Smooth muscle cell of trachea (primary cell): ENCODE measurements at places on chromosomes 4 and X. TPM values are rescaled to one million over a fixed set of nuclear protein-coding genes. Genes with fewer than 3 reads are reported as not detected.

The CTAG1B gene
- not detected in 2 replicates for total RNA-seq

The BST1 gene
- 6.6 and 13.8 TPM in 2 replicates for total RNA-seq

The NXF2B gene
- total RNA-seq = not detected in 2 replicates

The FAM47A gene
- not detected in 2 replicates for total RNA-seq

The RAB41 gene
- total RNA-seq = not detected in 2 replicates

The SETD7 gene
- 60.5 and 74.6 TPM in 2 replicates for total RNA-seq

The CT45A10 gene
- not detected in 2 replicates for total RNA-seq

The C4orf51 gene
- not detected in 2 replicates for total RNA-seq
